ENCODE measurements at places on chromosomes 3 and 15. TPM values are rescaled to one million over a fixed set of nuclear protein-coding genes. Genes with fewer than 3 reads are reported as not detected.
A peak's percentile ranks its signal among the peaks of the same experiment; 100 is the strongest.

Gene CRYGS
- total RNA-seq: 0.31 TPM

Gene PHLDB2
- 99.5 TPM for total RNA-seq

Gene IL17RB
- not detected for total RNA-seq

Gene TPRG1
- total RNA-seq: 5.4 TPM

DNA sequence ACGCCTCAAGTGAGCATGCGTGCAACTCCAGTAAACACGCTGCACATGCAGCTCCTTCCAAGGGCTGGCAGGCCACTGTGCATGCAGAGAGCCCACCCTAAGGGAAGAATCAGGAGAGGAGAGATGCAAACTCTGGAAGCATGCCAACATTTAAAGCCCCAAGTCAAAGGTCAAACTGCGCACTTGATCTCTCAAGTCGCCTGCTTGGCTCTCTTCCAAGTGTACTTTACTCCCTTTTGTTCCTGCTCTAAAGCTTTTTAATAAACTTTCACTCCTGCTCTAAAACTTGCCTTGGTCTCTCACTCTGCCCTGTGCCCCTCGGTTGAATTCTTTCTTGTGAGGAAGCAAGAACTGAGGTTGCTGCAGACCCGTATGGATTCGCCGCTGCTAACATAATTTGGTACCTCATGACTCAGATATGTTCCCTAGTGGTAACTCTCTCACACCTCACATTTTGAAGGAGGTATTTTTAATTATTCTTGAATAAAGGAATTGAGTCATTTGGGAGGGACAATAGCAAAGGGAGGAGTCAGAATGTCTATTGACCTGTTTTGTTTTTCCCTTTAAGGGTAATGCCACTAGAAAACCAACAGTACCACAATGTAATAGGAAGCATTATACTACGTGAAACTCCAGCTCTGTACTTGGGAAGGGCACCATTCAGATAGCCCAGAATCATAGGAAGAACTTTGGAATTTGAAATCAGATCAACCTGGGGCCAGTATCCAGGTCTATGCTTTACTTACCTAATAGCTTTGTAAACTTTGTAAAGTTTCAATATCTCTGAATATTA, 19.6 kb upstream of the DGKG start:
- no peak for DNase-seq

DNA sequence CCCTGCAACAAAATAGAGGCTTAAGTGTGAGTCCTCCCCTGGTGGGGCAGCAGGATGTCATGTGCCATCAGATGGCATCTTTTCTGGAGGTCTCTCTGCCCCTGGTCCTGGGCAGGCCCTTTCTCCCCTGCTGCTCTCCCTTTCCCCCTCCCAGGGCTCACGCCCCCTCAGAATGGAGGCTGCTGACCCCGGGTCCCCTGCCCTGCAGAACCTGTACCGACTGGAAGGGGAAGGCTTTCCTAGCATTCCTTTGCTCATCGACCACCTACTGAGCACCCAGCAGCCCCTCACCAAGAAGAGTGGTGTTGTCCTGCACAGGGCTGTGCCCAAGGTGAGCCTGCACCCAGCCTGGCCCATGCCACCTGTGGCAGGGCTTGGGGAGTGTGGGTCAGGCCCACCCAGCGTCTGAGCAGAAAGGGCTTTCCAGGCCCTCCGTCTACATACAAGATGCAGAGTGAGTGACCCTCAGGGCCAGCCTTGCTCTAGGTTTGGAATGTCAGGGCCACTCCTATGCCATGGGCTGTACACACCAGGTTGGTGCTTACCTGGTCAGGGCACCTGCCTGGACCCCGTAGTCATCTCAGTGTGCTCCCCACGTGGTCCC, 7.1 kb downstream of the FES start:
- no peak for DNase-seq

- DNase-seq: no peak
These were observed 242.2 kb upstream of the AZI2 start for GRCh38 chr3:28590860-28591259.

Gene CCDC39
- total RNA-seq: 0.22 TPM

GRCh38 chr3:71075494-71075893, 508.0 kb downstream of the FOXP1 start:
- DNase-seq: no peak

DNA sequence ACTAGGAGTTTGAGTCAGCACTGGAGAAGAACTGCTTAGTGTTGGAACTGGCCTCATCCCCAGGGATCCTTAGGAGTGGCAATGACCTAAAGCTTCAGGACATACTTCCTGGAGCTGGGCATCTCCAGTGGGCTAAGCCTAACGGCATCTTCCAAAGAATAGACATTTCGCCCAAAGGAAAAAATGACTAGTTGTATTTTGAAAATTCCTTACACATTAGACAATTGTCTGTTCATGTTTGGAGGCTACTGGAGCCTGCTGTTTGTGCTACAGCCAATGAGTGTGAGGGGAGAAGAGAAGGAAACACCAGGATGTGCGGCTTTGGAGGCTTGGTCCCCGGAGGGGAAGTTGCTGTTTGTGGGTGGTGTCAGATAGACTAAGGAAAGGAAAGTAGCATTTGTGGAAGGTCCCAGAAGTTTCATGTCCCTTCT, 77.6 kb downstream of the POLR2M start:
- no peak for DNase-seq

DNA sequence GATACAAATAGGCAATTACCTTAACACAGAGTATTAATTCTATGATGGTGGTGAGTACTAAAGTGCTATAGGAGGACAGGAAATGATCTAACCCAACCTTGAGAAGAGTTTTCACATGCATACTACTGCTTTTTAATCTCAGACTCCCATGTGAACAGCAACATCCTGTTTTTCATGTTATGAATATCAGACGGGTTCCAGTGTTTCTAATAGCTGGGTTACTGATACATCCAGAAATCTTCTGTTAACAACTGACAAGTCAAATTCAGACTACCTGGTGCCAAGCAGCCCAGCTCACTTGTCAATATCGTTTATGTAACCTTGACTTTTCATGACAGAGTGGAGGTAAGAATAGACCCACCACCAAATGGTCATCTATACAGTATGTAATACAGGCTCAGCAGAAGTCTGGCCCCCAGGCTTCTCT, 220.2 kb upstream of the COL8A1 start:
- DNase-seq: no peak

- no peak for DNase-seq
These were observed 853.4 kb downstream of the IGSF11 start for GRCh38 chr3:118181274-118181673.

- DNase-seq: no peak
These were observed 252.9 kb upstream of the ST8SIA2 start for GRCh38 chr15:92140796-92141195.

DNA sequence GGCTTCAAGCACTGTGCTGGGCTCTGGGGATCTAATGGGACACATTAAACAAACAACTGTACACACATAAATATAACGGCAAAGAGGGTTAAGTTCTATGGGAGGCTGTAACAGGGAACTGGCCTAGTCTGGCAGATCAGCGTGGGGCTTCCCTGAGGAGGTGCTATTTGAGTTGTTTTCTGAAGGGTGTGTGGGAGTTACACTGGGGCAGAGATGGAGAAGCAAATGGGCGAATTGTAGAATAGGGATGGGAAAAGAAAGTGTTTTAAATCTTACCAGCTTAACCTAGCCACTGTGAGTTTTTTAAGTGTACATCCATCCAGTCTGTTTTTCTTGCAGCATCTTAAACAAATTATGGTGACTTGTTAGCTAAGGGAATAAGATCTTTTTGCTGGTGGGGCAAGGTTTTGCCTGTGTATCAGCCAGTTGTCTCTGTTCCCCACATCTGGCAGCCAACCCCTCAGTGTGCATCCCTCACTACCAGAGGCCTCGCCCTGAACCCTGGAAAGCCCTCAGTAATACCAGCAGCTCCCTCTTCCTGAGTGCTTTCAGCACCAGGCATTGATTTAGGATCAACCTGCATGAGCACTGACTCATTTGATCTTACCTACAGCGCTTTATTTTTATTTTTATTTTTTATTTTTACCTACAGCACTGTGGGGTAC, 10.9 kb upstream of the IL16 start:
- DNase-seq: no peak

Gene ACAA1
- total RNA-seq: 18.1 TPM

Gene GOLGA6D
- not detected for total RNA-seq

- no peak for DNase-seq
These were observed 10.4 kb upstream of the ARIH1 start for GRCh38 chr15:72463702-72464101.

Gene ATP13A5
- not detected for total RNA-seq

DNA sequence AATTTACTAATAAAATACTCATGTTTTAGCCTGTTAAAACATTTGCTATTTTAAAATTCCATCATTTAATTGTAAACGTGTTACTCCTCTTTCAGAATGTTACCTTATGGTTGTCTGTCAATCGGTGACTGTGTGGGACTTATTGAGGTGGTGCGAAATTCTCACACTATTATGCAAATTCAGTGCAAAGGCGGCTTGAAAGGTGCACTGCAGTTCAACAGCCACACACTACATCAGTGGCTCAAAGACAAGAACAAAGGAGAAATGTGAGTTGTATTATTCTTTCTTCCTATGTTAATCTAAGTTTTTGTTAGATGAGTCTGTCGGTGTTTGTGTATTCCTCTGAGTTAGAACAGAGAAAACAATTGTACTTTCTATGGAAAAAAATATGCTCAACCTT, 21.7 kb downstream of the KCNMB3 start:
- no peak for DNase-seq

DNA sequence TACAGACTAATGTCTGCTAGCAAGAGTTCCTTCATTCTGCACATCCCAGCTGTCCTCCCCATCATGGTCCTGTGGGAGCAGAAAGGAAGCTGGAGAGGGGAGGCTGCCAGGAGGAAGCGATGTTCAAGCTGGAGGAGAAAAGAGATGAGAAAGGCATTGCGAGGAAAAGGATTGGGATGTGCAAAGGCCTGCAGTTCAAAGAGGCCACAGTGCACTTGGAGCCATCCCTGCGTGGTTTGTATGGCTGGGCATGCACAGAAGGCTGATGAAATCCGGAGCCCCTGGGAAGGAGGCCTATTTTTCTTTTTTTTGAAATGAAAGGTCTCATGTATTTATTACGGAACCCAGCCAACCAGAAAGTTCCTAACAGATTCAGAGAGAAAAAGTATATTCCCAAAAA, 22.8 kb downstream of the AMOTL2 start:
- DNase-seq: no peak

Gene PLCL2
- 3.3 TPM for total RNA-seq

Gene RHOA
- 632 TPM for total RNA-seq

Gene ALDH1L1
- 0.50 TPM for total RNA-seq

Gene EPM2AIP1
- 24.2 TPM for total RNA-seq

Gene CPNE9
- total RNA-seq: not detected

- DNase-seq: no peak
These were observed 86.5 kb downstream of the SUCLG2 start for GRCh38 chr3:67567893-67568292.

- DNase-seq: no peak
These were observed 56.8 kb downstream of the PXYLP1 start for GRCh38 chr3:141288336-141288990.

DNA sequence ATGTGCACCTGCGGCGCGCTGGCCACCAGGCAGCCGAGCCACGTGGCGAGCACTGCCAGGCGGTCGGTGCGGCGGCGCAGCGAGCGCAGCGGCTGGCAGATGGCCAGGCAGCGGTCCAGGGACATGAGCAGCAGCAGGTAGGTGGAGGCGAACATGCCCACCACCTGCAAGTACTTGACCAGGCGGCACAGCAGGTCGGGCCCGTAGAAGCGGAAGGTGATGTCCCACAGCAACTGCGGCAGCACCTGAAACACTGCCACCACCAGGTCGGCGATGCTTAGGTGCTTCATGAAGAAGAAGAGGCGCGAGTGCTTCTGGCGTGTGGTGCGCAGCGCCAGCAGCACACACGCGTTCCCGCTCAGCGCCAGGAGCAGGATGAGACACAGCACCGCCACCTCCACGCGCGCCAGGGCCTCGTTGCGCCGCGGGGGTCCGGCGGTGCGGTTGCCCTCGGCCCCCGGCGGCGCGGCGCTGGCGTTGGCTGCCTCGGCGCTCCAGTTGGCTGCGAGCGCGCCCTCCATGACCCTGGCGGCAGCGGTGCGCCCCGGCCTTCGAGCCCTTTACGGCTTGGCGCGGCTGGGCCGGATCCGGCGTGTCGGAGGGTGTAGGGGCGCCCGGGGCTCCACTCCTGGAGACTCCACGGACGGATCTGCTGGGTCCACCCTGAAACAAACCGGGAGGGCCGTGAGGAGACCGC, 1.6 kb downstream of the OXTR start:
- DNase-seq: no peak

DNA sequence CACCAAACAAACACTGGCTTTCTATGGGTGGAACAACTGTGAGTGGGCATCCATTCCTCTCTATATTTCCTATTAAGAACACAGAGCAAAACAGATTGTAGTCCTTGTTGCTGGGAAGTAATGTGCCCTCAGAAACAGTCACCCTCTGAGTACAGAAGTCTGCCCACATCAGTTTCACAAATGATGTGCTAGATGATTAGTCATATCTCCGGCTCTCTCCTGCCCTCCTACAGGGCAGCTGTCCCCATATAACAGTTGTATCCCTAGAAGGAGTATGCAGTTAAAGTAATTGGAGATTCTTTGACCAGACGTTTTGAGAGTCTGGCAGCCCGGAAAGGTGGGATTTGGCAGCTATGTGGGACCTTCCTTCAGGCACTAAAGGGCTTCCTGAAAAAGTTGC, 159.9 kb downstream of the APBA2 start:
- DNase-seq: peak; percentile 39

- peak; percentile 47 for DNase-seq
These were observed 46.5 kb downstream of the MSL2 start for GRCh38 chr3:136149667-136150066.

Gene UACA
- total RNA-seq: 16.8 TPM

Gene MESD
- total RNA-seq: 19.5 TPM

Gene LRRIQ4
- total RNA-seq: not detected

Gene RARRES1
- total RNA-seq: not detected

Gene MCTP2
- total RNA-seq: not detected

DNA sequence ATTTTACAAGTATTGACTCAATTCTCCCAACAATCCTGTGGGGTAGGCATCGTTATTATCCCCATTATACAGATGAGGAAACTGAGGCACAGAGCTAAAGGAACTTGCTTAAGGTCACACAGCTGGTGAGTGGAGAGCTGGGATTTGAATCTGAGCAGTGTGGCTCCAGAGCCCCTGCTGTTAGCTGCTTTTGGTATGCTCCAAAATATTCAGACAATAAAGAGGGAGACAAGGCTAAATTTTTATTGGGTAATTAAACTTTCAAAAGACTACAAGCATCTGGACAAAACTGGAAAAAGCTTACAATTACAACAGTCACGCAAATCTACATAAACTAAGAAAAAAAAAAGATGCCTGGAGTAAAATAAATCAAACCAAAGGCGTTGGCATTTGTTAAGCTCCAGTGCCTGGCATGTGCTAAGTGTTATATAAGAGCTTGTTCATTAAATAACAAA, 27.7 kb downstream of the CCDC13 start:
- no peak for DNase-seq

GRCh38 chr3:18111796-18112232, 313.3 kb downstream of the SATB1 start:
- peak; percentile 68 for DNase-seq

GRCh38 chr3:194740859-194741491, 55.3 kb downstream of the FAM43A start:
- DNase-seq: peak; percentile 97

DNA sequence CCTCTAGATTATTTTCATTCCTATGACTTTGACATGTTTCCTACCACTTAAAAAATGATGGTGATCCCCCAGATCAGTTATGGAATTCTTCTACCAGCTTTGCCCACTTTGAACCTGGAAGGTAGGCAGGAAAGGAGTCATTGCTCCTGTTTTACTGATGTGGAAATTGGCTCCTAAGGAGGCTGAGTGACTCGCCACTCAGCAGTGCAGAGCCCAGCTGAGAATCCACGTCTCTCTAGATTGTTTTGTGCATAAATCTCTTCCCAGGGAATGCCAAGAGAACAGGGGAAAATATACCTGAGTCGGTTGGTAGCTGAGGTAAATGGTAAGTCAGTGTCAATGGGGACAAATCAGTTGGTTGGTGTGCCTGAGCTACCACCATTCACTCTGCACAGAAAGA, 4.7 kb downstream of the LTF start:
- no peak for DNase-seq
